ENCODE measurements at places on chromosomes 12 and 14.

DNA sequence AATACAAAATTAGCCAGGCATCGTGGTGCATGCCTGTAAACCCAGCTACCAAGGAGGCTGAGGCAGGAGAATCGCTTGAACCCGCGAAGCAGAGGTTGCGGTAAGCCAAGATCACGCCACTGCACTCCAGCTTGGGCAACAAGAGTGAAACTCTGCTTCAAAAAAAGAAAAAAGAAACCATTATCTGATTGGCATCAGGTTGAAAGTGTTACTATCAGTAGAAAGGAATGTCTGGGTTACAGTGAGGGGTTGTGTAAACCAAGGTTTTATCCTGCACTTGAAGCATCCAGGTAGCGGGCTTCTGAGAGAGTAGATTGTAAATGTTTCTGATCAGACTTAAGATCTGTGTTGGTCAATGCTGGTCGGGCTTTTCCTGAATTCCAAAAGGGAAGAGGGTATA is 14.1 kb upstream of the OXA1L start:
- DNase-seq: no peak

DNA sequence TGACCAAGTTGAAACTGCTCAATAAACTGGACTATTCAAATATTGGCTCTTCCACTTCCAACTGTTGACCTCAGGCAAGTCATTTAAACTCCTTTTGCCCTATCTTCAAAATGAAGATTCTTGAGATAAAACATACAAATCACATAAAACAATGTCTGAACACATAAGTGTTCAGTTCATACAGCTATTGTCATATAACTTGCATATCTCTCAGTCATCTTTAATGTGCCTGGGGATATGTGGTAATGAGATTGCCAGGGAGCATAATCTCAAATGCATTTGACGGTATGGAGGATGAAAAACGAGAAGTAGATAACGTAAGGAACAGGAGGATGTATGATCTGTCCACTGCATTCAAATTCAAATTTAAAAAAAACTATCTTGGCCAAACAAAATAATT is 237.0 kb upstream of the DIO2 start:
- DNase-seq: no peak

DNA sequence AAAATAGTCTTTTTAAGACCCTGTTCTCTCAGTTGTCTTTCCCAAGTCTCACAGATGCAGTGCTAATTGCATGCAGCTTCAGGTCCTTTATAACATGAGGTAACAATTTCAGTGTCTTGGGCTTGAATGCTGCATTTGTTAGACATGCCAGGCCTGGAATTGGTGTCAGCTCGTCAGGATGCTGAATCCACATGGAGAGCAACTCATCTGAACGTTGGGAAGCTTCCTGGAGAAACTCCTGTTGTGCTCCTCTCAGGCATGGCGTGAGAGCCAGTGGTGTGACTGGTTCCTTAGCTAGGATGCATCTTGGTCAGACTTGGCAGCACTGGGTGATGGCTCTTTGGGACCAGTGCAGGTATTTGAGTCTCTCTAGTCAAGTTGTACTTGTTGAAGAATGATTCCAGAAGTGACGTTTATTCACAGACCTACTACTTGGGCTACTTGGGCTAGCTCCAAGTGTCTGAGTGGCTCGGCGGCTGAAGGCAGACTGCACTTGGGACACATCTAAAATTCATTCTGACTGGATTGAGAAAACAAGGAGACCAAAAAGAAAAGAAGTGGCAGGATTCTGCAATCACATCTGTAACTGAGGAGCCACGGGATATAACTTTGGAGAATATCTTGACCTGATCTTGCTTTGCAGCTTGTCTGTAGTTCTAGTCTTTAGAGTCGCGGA is 134.8 kb upstream of the ARHGAP5 start:
- DNase-seq: no peak

DNA sequence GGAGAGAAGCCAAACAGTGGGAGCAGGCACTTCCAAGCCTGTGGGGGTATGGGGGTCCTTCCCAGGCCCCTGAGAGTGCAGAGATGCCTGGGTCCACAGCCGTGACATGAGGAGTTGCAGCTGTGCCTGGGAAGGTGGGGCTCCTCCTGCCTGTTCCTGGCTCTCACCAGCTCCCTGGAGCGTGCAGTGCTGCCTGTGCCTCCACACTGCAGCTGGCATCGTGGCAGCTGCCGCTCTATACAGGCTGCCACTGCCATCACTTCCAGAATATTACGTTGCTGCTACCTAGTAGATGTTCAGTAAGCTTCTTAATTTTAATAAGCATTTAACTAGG is 223.7 kb downstream of the KCNC2 start:
- DNase-seq: no peak

DNA sequence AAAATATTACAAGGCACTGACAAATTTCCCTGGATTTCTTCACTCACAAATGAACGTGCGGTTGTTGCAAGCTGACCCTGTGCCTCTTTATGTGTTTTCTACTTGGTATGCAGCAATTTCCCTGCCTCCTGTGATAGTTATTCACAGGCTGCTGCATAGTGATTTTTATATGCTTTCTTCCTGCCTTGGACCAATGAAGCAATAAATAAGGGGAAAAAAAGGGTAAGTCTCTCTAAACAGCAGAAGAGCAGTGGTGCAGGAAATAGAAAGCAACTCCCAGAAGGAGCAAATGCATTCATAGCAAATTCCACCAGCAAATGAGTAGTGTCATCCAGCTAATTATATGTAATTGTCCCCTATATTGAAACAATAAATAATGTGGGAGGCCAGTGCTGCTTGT is 737.9 kb downstream of the GALC start:
- DNase-seq: no peak

GRCh38 chr12:92502417-92503028 is 200.3 kb upstream of the PLEKHG7 start:
- no peak for DNase-seq

DNA sequence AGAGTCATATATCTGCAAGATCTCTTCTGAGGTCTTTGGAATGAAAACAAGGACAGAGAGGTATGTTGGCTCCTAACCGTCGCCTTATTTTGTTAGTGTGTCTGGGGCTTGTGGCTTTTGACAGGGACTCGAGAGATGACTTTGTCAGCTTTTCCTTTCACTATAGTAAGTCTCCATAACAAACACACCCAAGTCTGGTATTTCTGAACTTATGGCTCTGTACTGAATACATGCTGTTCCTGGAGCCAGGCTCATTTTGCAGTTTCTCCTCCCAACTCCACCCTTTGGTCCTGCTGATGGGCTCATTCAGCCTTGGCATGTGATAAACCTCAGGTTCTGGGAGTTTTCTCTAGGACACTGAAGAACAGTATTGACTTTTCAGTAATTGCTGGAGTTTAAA is 27.7 kb upstream of the TMED10 start:
- DNase-seq: no peak

- DNase-seq: no peak
Measured at GRCh38 chr12:89029961-89030360, 322.3 kb downstream of the DUSP6 start.

DNA sequence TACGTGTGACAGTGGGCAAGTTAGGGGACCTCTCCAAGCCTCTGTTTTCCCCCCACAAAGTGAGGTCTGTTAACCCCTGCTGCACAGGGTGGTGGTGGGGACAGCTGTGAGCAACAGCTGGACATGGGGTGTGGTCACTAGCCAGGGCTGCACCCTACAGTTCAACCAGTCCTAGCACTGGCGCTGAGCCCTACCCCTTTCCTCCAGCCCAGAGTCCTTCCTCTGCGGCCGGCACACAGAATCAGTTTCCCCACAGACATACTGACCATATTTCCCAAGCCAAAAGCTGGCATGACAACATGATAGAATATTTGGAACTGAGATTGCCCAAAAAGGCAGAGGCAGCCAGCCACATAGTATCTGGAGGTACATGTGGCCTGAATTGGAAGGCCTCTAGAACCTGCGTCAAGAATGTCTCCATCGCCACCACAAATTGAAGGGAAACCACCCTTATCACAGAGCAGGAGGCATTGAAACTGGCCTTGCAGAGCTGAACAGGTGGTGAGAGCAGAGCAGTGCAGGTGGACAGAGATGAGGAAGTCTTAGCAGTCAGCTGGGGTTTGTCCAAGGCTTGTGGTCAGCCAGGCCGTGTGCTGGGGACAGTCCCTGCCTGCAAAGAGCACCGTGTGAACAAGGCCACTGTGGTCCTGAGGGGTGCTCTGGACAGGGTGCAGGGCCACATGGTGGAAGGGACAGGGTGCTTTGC is 21.2 kb downstream of the DEGS2 start:
- peak; percentile 13 for DNase-seq

GRCh38 chr12:96478011-96478410 is 11.4 kb upstream of the CFAP54 start:
- no peak for DNase-seq

DNA sequence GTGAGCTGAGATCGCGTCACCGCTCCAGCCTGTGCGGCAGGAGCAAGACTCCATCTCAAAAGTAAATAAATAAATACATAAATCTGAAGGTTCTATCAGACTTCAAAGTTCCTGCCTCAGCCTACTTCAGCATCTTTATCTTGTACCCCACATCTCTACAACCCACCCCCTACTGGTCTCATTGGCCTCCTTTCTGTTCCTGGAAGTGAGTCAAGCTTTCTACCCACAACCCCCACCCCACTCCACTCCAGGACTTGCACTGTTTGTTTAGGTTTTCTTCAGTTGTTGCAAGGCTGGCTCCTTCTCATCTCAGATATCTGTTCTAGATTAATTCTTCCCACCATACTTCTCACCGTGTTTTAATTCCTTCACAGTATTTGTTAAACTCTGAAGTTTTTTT is 714 bp upstream of the PSMC6 start:
- DNase-seq: peak; percentile 75

- no peak for DNase-seq
Measured at GRCh38 chr12:6146951-6147350, 22.5 kb upstream of the VWF start.

DNA sequence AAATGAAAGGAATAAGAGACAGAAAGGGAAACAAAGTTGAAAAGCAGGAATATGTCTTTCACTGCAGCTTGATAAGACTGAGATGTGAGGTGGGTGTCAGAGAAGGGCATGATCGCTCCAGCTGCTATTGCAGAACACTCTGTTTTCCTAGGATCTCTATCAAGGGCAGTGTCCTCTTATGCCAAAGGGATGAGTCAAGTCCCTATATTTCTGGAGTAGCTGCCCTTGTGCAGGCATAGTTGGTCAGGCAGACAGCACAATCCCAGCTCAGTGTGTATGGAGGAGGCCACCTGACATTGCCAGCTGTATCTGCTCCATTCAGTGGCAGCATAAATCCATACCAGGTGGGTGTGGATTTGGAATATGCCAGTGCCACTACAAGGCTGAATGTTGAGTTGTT is 101.6 kb downstream of the DAD1 start:
- DNase-seq: no peak

- no peak for DNase-seq
Measured at GRCh38 chr12:21613931-21614330, 9.3 kb upstream of the GYS2 start.

DNA sequence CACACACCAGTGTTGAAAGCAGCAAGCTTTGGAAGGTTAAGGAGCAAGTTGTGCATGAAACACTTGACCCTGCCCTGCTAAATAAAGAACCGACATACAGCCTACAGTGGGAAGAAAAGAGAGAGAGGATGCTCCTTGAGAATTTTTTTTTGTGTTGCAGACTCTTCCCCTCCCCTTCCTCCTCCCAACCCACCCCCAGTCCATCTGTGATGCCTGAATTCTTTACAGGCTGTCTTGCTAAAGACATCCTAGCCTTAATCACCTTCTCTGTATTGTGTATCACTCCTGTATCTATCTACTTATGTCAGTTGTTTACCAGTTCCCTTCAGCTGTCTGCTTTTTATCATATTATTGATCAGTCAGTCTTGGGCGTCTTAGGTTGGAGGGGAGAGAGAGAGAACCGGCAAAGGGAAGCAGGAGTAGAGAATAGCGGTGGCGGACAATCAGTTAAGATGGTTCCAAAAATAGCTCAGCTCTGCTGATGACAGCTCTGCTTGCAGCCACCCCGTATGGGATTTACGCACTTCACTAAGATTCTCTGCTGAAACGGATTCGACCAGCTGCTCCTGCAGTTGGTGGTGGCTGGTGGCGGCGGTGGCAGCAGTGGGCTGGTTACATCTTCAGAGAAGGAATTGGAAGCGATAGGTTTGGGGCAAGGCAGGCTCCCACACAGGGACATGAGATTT is 664.7 kb downstream of the NRXN3 start:
- no peak for DNase-seq

DNA sequence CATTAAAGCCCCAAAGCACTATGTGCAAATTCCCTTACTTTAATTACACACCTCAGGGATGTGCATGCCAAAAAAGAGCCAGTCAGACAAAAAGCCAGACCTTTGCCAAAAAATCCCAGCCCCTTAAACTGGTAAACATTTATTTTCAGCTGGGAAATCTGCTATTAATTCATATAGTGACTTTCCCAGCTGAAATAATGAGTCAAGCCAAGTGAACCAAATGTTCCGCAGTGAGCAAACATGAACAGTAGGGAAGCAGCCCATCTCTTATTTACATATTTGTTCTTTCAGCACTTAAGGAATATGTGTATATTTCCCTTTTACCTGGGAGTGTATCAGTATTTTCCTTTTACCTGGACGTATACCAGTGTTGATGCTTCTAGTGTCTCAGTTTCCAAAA is 44.0 kb upstream of the OTX2 start:
- no peak for DNase-seq

GRCh38 chr12:62268956-62269355 is 8.8 kb downstream of the USP15 start:
- no peak for DNase-seq

- DNase-seq: peak; percentile 22
Measured at GRCh38 chr12:120012067-120012621, 23.1 kb downstream of the BICDL1 start.

DNA sequence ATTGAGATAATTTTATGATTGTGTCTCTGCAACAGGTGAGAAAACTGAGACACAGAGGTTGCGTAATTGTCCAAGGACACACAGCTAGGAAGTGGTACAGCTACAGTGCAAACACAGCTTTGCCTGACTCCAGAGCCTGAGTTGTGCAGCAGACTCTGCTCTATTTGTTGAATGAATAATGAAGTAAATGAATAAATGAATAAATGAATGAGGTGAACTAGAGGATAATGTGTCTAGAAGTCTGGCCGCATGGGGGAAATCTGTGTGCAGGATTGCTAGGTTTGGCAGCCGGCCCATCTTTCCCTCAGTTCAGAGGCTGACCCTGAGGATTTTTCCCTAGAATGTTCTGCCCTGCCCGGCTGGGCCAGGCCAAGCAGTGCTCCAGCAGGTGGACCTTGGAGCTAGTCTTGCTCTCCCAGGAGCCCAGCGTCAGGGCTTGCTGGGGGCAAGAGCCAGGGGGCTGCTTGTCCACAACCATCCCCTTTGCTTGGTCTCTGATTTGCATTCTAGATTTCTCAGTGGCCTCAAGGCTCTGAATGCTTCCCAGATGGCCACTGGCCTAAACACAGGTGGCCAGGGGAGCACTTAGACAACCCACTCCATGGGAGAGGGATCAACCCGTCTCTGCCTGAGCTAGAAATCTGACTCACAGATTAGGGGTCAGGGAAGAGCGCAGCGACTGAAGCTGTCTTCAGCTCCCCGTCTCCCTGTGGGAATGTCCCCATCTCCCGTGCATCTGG is 225.2 kb downstream of the C12orf75 start:
- no peak for DNase-seq

GRCh38 chr12:60977966-60978365 is 1282.2 kb upstream of the USP15 start:
- no peak for DNase-seq

Data from common myeloid progenitor, CD34-positive (primary cell).